ENCODE measurements at places on chromosomes 2 and 18.

DNA sequence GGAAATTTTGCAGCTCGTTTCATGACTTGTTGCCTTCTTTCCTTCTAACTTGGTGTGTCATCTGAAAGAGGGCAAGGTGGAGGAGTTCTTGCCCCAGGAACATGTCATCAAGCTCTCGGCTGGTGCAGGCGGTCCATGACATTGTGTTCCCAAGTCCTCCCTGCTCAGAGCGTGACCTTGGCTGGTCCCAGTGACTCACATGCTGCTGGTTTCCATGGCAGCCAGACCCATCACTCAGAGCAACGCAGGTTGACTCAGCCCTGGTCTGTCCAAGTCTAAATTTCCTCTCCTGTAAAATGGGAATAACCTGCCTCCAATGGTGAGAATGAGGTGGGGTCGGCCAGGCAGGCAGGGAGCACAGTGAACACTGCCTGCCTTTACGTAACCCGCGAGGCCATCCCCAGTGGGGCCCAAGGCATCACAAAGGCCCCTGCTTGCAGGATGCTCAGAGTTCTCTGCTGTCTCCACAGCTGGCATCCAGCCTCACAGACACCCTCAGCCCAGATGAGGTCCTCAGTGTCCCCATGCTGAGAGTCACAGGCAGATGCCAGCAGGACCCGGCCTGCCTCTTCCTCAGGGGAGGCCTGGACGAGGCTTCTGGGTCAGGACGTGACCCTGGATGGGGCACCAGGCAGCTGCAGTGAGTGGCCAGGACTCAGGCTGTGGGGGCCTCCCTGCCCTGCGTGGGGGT lies 143.7 kb downstream of the TPO start:
- no peak for DNase-seq

DNA sequence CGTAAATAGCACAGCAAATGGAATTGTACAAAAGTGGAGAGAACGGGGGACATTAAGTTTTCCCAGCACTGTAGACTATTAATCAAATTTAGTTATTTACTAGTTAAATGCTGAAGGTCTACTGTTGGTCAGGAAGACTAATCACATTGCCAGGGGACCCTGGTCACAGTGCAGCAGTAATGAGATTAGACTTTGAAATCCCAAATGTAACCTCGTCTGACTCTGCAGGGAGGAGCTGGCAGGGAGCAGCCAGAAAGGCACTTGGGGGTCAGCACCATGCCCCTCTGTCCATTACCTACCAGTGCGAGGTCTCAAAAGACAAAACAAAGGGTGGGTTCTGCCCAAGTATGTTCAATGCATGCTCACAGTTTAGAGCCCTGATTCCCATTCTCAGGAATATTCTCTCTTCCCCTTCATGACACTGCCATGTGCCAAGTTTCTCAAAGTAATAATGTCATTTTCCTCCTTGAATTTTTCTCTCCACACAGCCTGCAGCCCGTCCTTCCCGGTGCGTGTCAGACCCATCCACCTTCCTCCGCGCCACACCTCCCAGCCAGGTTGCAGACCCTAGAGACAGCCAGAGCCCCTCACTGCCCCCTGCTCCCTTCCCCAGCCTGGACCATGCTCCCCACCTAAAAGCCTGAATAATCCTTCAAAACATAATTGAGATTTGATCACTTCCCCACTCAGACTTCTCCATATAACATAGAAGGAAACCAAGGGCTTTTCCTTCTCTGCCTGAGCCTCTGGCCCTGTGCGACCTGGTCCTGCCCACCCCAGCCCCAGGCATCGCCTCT lies 52.5 kb downstream of the TMEM18 start:
- no peak for DNase-seq

GRCh38 chr2:131042148-131042775 lies 51.0 kb downstream of the FAM168B start:
- DNase-seq, result no peak

- no peak for DNase-seq
Observed at GRCh38 chr18:74166386-74166785, 18.1 kb downstream of the TIMM21 start.

DNA sequence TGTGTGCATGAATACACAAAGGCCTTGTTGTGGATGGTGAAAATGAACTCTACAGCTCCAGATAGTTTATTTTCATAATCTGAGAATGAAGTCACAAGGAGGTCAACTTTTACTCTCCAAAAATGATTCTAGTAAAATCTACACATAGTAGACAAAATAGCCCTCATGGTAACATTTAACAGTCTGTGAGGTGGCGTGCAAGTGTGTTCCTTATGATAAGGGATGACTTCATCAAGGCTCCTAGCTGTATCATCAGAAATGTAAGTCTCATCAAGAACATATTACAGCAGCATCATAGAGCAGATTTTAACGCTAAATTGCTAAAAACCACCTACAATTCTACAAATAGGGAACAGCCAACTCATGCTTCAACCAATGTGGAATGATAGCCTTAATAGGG lies 72.3 kb upstream of the RIOK3 start:
- no peak for DNase-seq

DNA sequence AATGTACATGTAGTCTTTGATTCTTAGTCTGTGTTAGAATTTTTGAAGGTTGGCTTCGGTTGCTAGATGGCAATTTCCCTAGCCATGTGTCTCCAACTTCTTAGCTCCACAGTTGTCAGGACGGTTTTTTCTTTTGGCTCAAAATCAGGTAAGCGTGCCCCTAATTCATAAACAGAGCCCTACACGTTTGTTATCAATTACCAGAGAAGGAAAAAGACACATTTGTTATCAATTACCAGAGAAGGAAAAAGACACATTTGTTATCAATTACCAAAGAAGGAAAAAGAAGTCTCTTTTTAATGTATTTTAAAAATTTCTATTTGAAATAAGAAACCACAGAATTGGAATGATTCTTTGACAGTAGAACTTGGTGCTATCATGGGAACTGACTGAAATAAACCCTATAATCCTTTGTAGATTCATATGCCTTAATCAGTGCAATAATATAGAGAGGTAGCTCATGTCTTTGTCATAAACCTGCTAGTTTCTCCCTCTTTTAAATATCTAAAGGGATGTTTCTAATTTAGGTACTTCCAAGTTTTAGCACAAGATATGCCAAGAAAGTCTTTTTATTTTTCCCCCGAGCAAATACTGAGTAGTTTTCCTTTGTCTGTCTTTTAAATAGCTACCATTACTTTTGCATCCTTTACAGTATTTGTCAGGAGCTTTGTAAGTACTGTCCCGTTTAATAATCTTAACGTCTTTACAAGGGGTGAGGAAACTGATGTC lies 35.9 kb downstream of the CAMKMT start:
- DNase-seq, result no peak

- no peak for DNase-seq
Observed at GRCh38 chr2:172083628-172084394, 1.5 kb upstream of the DLX1 start.

- no peak for DNase-seq
Observed at GRCh38 chr2:9722451-9722850, 91.7 kb upstream of the YWHAQ start.

GRCh38 chr2:128403814-128404708 lies 85.4 kb upstream of the HS6ST1 start:
- DNase-seq, result no peak

DNA sequence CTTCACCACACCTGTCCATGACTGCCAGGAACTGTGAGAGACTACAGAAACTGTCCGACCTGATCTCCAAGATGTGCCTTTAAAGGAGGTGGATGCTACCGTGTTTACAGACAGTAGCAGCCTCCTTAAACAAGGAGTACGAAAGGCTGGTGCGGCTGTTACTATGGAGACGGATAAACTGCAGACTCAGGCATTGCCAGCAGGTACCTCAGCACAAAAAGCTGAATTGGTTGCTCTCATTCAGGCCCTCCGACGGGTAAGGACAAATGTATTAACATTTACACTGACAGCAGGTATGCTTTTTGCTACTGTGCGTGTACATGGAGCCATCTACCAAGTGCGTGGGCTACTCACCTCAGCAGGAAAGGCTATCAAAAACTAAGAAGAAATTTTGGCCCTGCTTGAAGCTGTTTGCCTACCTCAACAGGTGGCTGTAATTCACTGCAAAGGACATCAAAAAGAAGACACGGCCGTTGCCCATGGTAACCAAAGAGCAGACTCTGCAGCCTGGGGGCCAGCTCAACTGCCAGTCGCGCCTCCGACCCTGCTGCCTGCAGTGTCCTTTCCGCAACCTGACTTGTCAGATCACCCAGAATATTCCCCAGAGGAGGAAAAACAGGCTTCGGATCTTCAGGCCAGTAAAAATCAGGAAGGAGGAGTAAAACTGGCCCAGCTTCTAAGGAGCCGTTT lies 30.9 kb downstream of the SKA1 start:
- DNase-seq, result no peak

DNA sequence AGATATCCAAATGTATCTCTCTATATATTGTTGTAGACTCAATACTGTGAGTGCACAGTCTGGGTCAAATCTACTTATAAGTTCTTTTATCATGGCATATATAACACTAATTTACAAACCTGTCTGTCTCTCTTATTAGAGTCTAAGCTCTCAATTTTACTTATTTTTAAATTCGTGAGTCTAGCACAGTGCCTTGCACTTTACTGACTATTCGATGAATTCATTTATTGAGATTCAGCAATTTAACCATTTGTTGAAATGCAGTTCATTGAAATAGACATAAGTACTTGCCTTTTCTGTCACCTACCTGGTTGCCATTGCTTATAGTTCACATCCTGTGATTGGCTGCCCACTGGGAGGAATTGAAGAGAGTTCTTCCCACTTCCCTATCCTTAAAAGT lies 10.3 kb upstream of the ALS2 start:
- no peak for DNase-seq

DNA sequence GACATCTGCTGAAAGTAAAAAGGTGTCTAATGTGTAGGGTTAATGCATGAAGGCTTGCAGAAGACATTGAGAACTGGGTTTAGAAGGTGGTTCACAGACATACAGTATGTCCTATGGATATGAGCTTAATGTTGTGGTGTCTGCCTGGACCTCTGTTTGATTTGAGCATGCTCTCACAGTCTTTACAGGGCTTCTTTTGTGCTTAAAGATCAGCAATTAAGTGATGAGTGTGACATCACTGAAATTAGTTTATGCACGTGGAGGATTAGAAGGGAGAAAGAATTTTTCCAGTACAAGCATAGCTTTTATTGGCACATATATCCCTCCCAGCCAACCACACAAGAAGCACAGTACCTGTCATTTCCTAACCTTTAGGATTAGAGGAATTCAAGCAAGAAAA lies 367.5 kb upstream of the RAB12 start:
- DNase-seq, result no peak

DNA sequence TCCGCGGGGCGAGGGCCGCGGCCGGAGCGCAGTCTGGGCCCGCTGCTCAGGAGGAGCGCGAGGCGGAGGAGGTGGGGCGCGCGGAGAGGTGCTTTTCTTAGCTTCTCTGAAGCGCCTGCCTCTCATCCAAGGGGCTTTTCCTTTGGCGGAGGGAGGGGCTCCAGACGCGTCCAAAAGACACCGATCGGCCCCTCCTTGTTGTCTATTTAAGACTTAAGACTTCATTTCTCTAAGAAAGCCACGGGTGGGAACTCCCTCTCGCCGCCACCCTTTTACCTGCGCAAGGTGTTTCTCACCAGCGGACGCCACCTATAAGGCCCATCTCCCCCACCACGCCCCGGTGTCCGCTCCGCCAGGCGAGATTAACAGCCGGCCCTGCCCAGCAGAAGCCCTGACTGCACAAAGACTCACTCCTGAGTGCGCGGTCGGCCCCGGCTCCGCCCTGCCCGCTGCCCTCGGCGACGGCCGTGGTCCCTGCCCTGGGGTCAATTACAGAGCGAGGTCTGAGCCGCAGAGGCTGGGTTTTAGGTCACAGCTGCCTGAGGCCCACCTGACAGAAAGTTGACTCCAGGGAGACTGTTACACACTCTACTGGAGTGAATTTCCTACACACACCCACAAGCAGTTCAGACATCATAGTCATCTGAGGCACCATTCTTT lies at the start of gene DSC2:
Gene DSC2 (minus strand): TSS at position 397 of the 660 bp plus-strand sequence. CDS start 450 bp downstream, outside the sequence.
- DNase-seq, result no peak
